ENCODE measurements at places on chromosomes 5 and 9.

- DNase-seq: no peak
Measured at GRCh38 chr5:93585767-93586385, 2.9 kb downstream of the NR2F1 start.

- no peak for DNase-seq
Measured at GRCh38 chr5:82097-82496, 9.9 kb upstream of the PLEKHG4B start.

DNA sequence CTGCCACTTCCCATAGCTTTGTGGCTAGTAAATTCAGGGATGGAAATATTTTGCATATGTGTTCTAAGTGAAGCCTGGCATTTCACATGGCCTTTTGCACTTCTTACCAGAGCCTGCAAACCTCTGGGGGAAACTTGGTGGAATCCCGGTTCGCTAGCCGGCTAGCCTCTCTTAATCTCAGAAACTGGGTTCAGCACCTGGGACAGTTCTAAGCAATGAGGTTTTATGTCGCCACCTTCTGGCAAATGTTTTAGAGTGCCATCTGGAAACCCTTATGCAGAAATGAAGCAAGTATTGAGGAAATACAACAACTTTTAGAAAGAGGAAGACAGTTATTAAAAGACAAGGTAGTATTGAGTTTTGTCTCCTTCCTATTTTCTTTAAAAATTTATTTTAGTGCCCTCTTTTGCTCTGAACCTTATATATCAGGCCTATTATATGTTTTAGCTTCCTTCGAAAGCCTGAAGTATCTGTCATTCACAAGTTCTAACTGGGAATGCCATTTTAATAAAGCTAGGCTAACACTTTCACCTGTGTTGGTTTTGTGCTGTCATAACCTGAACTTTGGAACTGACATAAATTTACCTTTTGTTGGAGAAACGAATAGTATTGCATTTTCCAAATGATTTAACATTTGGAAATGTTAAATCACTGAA is 963 bp upstream of the HTR1A start:
- peak; percentile 16 for DNase-seq

GRCh38 chr5:7578071-7578470 is 182.1 kb downstream of the ADCY2 start:
- DNase-seq: no peak

DNA sequence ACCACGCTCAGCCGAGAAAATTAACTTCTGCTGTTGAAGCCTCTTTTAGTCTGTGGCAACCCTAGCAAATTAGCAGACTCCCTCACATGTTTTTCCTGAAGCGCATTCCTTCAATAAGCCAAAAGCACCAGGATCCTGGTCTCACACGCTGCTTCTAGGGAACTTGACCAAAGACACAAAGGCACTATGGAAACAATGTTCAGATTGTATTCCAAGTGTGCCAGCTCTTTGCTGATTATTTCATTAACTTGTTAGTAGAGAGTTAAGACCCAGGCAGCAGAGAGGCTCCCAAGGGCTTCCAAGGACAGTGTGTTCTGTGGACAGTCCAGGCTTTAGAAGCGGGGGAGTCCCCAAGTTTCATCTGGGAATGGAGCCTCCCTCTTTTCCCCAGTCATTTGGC is 94.4 kb upstream of the BASP1 start:
- DNase-seq: no peak

- DNase-seq: no peak
Measured at GRCh38 chr9:69798744-69799143, 21.9 kb upstream of the CFAP95 start.

DNA sequence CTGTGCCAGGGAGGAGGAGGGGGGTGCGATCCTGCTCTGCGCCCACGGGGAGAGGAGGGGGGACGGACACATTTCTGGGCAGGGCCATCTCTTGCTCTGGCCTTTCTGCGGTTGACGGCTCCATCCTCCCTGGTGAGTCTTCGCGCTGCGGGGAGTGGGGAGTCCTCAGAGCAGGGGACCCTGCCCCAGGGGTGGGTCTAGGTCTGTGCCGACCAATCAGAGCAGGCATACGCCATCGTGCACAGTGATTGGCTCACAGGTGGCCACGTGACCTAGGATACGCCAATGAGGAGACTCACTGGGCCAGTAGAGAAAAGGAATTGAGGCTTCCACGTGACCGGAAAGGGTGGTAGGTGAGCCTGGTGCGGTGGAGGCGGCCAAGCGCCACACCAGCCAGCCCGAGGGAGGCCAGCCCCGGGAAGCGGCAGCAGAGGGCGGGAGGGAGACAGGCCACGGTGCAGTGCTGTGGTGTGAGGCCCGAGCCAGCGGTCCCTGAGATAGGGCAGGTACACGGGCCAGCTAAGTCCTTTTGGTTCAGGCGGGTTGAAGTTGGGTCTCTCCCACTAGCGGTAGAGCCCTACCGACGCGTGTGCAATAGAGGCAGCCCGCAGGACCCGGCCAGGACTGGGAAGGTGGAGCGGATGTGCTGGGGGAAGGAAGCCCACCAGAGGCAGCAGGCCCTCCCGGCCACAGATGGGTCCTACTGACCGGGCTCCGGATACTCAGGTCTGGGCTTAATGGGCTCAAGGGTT is 65.2 kb upstream of the RNF130 start:
- no peak for DNase-seq

DNA sequence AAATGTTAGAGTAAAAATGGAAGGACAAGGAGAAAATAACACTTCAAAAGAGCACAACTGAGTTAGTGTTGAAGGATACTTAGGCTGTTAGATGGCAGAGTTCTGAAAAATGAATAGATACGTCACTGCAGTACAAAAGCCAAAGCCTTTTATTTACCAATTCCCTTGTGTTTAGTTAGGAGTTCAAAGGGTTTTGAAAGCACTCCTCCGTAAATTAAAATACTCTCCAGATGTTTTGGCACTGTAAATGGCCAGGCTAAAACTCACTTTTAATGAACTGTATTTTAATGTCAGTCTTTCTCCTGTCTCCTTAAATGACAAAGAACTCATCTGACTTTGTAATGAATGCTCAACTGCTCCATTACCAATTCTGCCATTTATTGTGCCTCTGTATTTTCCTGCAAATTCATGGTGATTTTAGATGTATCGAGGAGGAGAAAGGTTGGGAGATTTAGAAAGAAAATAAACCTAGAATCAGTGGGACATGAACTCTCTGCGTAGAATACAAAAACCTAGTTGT is 1727.2 kb downstream of the MAT2B start:
- DNase-seq: no peak

DNA sequence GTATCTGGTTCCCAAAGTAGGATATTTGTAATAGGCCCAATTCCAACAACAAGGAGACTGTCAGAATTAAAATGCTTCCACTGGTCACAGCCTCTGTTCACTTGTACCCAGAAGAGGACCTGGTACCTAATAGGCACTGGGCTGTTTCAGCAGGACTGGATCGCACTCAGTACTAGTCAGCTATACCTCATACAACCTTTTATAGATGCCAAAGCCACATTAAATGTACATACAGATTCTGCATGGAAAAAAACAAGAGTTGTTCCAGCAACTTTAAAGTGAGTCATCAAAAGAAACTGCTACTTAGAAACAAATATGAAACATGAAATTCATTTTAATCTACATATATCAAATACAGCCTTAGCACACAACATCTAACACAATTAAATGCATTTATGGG is 87.5 kb downstream of the GPR21 start:
- DNase-seq: no peak

DNA sequence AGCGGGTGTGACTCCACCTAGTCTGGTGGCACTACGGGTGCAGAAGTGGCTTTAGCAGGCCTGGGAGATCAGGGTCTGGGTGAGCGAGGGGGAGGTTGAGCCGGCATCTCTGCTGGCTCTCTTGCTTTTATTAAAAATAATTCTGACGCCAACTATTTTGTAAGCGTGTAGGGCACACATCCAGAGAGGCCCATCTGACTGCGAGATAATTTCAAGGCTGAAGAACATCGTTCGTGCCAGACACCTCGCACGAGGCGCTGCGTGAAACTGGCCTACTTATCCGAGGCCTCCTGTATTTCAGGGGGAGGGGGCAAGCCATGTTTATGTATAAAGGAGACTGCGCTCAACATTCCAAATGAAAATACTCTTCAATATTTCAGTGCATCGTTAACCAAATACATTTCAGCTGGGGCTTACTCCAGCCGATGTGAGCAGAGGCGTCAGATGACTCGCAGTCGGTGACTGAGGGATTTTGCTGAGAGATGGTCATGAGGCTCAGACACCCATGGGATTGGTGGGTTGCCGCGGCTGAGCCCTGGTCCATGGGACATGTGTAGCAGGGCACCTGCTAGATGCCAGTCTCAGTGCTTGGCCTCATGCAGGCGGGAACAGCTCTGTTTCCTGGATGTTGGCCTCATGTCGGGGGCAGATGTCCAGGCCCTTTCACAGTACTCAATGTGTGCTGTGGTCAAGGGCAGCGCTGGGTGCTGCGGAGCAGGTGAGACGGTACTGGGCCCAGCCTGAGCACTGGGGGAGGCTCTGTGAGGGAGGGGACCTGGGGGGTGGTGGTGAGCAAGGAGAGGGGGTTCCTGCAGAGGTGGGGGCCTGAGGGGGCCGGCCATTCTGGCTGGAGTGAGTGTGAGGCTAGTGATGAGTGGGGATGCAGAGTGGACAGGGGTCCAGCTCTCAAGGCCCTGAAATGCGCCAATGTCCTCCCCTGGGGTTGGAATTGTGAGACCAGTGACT is 201.5 kb downstream of the DAB2IP start:
- no peak for DNase-seq

- DNase-seq: no peak
Measured at GRCh38 chr5:178832618-178833201, 27.0 kb upstream of the ZNF354B start.

- DNase-seq: no peak
Measured at GRCh38 chr5:15384176-15384575, 115.8 kb upstream of the FBXL7 start.

DNA sequence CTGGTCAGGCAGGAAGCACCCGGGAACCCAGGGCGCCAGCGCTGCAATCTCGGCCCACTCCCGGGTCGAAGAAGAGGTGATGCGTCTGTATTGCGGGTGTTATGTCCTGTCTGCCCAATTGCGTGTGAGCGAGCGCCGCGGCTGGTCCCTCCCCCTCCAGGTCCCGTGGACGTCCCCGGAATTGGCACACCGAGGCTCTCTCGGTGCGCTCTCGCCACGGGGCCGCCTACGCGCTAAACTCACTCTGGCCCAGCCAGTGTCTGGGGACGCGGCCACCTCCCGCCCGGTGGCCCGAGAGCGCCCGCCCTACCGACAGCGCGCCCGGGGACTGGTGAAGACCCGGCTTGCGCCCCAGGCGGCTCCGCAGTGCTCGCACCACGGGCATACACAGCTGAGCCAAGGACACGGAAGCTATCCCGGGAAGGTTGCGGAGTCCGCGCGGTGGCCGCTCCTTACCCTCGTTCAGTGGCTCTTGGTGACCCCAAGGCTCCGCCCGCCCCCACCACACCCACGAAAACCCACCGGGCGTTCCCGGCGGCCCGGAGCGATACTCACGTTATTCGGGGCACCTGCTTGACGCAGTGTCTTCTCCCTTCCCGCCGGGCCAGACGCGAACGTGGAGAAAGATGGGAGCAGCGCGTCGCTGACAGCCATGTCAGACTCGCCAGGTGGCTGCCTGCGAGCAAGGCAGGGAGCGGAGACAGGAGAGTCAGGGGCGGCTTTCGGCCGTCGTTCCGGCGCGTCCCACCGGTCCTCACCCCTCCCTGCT is 1.0 kb downstream of the KLF4 start:
- DNase-seq: no peak

DNA sequence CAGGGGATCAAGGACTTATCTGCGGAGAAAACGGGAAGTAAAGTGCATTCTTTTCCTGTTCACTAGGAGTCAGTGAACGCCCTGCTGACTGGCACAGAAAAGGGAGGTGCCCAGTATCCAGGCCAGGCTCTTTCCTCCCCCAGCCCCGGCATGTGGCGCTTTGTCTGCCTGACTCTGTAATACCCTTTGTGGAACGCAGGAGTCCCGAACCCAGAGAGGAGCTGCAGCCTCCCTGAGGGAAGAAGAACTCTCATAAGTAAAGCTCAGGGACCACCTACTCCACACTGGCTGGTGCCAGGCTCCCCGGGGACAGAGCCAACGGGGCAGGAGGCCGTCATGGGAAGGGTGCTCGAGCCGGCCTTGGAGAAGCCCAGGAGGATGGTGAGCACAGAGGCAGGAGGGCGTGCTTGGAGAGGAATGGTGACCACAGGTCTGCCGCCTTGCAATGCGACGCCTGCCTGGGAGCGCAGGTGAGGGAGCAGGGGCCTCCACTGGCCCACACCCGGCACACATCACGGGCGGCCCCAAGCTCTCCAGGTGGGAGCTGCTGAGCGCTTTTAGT is 31.5 kb downstream of the VAV2 start:
- DNase-seq: no peak

GRCh38 chr5:112267231-112267630 is 151.8 kb downstream of the EPB41L4A start:
- DNase-seq: no peak

GRCh38 chr5:39547553-39548154 is 122.9 kb upstream of the DAB2 start:
- DNase-seq: no peak

- no peak for DNase-seq
Measured at GRCh38 chr5:181260720-181261319, at the start of gene TRIM52. TRIM52 (minus strand) TSS chr5:181261143; CDS start chr5:181260813, 330 bp downstream.

DNA sequence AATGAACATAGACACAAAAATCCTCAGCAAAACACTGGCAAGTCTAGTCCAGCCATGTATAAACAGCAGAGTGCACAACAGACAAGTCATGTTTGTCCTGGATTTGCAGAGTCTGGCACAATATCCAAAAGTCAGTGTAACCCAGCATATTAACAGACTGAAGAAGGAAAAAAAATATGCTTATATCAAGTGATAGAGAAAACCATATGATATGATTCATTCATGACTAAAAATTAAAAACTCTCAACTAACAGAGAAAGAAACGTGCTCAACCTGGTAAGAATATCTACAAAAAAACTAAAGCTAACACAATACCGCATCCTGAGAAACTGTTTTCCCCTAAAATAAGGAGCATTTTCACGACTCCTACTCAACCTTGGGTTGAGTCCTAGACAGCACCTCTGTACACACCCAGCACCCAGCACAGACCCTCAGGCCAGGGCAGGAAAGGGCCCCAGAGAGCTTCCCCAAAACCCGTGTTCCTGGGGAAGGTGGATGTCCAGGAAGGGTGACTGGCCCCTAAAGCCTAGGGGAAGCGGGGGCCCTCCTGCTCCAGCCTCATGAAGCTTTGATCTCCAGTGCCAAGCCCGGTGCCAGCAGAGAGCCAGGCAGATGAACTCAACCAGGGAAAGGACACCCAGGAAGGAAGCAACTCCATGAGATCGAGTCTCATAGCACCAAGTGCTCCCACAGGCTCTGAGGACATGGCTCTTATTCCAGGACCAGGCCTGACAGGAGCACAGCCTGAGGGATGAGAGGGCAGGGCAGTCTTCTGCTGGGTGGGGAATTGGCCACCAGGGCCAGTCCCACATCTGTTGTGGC is 38.9 kb downstream of the ADAMTS2 start:
- no peak for DNase-seq

- no peak for DNase-seq
Measured at GRCh38 chr5:60888359-60889061, 44.4 kb upstream of the ELOVL7 start.

- no peak for DNase-seq
Measured at GRCh38 chr5:4947893-4948536, 192.1 kb upstream of the ADAMTS16 start.
